ENCODE measurements at places on chromosomes 3 and 15. TPM values are rescaled to one million over a fixed set of nuclear protein-coding genes. Genes with fewer than 3 reads are reported as not detected.

DNA sequence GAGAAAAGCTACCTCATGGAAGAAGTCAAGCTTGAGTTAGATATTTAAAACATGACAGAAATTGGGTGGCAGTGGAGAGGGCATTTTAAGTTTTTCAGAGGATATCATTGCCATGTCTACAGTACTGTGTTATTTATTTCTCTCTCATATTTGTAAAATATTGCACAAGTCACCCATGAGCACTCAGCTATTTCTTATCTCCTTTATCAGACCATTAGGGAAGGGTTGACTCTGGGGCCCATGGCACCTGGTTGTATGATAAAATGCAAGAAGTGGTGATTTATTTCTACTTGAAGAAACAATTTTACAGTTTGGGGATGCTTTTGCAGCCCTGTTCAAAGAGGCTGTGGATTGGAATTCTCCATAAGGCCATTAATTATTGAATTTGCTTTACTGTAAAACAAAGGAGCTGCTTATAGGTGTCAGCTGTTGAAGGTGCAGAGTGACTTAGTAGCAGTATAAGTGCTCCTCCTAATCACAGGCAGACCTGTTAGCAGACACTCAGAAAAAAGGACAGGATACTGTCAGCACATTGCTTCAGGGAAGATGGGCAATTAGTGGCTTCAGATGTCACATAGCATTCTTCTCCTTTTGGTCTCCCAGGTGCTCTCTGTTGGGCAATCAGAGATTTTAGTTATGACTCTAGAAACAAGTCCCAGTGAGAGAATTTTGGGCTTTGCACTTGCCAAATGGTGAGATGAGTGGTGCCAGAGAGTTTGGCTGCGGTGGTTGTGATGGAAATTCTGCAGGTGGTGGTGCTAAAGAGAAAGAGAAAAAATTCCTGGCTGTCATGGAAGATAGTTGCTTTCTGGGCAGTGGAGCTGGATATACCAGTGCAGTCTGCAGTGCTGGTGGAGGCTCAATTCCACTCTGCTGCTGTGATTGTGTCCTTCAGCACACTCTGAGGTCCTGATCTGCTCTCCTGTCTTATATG, 129.7 kb upstream of the ROPN1 start:
- no peak for DNase-seq

DNA sequence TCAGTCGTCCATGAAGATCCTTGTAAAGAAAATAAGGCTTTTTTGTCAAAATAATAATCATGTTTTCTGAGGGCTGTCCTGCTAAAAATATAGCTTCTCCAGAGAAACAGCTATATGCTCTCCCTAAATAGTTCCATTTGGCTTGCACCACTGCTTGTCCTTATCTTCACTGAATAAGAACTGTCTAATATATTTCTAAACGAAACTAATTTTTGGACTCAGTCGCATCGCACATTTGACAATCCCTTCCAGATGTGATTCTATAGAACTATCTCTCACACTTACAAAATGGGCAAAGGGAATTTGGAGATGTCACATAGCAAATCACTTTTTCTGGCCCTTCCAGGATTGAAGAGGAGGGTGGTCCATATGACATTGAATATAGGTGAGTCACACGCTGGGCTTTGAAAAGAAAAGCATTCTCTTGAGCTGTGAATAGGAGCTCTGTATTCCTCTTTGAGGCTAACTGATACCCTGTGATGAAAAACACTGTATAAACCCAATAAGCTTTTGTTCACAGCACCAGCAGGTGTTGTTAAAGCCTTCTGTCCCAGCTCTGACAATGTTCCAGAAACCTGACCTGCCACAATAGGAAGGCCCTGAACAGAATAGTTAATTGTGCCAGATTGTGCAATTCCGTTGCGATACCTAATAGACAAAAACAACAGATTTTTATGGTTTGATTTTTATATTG, 1144.2 kb downstream of the ROBO2 start:
- no peak for DNase-seq

DNA sequence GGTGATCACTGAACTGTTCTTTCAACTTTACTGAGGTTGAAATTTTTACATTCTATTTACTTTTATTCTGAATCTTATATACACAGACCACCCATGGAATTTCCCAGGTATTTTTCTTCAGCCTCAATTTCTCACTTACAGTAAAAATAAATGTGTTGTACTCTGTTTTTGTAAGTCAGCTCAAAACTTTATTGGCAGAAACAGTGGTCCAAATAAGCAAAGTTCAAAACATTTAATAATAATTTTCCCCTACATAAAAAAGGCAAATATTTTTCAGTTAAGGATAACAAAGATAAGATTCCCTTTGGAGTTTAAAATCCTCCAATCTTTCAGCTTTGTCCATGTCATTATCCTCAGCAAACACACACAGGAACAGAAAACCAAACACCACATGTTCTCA, 738.0 kb downstream of the FHIT start:
- no peak for DNase-seq

DNA sequence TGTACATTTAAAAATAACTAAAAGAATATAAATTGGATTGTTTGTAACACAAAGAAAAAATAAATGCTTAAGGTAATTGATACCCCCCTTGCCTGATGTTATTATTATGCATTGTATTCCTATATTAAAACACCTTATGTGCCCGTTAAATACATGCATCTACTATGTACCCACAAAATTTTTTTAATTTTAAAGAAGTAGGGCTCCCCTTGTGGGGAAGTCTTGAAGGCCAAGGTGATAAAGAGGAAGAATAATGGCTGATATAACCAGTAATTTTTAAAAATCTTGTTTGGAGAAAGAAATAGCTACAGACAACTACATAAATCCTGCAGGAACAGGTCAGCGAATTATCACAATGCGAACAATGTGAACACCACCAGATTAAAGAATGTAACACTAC, 451.7 kb upstream of the ARHGEF26 start:
- DNase-seq: no peak

DNA sequence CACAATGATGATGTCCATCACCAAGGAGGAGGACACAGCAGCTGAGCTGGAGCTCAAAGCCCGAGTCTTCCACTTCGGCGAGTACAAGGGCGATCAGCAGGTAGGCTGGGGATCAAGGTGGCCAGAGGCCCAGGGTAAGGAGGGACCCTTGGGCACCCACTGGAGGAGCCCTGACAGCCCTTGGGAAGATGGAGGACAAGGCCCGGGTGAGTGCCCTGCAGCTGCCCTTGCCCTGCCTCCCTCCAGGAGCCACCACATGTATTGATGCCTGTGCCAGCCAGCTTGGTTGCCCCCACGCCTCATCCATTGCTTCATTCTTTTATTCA, 38.4 kb downstream of the CFAP100 start:
- DNase-seq: no peak

- DNase-seq: no peak
Measured at GRCh38 chr15:36347272-36347858, 232.1 kb upstream of the CDIN1 start.

- no peak for DNase-seq
Measured at GRCh38 chr15:84956199-84956598, 25.5 kb upstream of the PDE8A start.

GRCh38 chr15:99508852-99509251, 56.9 kb upstream of the MEF2A start:
- DNase-seq: no peak

- no peak for DNase-seq
Measured at GRCh38 chr15:87033056-87033455, 953.4 kb downstream of the AGBL1 start.

- no peak for DNase-seq
Measured at GRCh38 chr3:15297608-15298350, 34.6 kb downstream of the SH3BP5 start.

DNA sequence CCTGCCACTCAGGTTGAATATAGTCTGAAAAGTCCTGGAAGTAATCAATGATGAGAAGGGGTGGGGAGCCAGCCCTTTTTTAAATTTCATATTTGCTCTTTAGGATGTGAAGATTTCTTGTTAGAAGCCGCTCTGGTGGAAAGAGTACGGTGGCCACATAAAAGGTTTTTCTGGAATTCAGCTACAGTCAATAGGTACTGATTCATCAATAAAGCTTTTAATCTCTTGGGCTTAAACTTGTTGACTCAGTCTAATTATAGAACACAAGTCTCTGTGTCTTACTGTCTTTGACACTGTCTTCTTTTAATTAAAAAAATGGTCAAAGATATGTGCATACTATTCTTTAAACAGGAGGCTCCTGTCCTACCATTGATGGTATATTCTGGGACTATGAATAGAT, 99.9 kb upstream of the TP63 start:
- DNase-seq: no peak

DNA sequence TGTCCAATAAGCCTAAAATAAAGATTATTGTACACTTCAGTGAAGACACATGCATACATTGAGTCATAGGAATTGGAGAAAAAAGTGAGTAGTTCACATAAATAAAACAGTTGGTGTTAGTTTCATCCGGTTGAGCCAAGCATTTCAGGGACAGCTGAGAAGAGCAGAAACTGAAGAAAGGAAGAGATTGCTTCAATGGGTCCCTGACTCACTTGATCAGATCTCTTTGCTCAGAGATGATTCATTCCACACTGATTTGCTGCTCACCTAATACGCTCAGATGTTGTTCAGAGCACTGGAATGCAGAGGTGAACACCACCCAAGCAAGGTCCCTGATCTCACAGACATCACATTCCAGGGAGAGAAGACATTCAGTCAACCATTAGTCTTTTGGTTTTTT, 93.7 kb downstream of the RAD18 start:
- DNase-seq: peak; percentile 93

DNA sequence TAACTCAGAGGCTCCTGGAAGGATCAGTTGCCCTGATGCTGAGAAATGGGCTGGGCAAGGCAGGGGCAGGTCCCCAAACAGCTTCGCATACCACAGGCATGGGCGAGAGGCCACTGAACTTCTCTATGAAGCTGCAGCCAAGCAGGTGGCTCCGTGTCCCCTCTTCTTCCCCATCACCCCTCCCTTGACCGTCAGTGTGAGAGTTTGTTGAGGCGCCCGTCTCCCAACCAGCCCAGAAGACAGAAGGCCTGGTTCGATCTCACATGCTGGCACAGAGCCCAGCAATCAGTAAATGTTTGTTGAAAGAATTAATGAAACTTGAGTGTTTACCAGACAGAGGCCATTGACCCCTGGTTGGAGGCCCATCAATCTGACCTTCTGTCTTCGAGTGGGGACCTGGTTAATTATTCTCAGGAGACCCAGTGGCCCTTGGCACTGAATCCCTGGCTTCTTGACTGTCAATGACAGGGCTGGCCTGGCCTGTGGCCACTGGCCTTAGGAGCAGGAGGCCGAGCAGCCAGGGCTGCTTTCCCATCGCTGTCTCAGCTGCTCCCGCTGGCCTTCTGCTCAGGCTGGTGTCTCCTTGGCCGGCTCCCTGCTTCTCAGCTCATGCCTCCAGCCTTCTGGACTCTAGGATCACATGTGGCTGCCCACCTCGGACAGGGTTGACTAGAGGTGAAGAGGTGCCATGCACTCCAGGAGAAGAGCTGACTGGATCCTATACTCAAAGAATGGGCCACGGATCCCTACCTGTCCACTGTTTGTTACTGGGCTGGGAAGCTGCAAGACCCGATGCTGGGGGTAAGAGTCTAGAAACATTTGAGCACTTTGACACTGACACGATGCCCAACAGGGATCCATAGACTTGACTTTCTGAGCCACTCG, 113.4 kb downstream of the ASB7 start:
- no peak for DNase-seq

DNA sequence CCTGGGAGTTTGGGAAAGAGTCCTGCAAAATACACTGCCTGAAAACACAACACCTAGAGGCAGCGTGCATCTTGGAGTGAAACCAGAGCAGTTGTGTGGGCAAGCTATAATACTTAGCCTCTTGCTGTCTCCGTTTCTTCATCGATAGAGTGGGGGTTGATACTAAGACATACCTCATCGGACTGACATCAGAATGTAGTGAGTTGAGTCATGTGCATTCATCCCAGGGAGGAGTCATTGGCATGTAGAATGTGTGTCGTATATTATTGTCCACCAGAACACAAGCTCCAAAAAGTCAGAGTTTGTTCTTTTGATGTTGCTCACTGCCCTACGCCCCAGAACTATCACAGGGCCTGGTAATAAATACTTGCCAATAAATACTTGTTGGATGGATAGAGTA, 4.3 kb downstream of the SNTN start:
- peak; percentile 25 for DNase-seq

DNA sequence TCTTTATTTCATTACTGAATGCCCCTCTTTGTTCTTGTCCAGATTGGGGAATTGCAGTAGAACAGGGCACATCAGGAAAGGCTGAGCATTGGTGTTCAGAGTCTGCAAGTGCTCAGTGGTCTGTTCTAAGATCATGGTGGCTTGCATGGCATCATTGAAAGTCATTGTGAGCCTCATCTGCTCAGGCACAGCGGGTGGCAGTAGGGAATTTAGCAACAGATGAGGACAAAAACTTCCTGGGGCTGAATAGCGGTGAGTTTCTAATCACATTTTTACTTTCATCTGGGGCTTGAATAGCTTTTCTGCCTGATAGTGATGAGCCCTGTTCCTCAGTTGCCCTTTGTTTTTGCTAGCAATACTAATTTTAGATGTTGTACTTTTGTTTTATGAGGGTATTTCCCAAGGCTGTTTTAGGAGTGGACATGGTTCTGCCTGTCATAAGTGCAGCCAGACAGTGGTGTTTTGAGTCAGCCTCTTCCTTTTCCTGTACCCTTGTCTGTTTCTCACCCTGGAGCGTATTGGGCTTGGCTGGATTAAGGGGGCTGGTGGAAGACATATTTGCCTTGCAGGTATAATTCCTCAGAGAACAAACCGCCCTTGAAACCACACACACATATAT, 127.2 kb upstream of the IL12A start:
- no peak for DNase-seq

DNA sequence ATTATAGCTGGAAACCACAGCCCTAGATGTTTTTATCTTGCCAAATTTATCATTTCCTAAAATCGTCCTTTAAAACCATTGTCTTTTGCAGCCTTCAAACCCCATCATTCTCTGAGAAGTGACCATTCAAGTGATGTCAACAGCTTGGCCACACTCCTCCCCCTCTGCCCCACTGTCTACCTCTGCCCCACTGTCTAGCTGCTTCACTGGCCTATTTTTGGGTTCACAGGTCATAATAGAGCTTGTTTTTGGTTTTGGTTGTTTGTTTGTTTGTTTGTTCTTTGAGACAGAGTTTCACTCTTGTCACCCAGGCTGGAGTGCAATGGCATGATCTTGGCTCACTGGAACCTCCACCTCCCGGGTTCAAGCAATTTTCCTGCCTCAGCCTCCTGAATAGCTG, 93.2 kb upstream of the IL12A start:
- DNase-seq: no peak

DNA sequence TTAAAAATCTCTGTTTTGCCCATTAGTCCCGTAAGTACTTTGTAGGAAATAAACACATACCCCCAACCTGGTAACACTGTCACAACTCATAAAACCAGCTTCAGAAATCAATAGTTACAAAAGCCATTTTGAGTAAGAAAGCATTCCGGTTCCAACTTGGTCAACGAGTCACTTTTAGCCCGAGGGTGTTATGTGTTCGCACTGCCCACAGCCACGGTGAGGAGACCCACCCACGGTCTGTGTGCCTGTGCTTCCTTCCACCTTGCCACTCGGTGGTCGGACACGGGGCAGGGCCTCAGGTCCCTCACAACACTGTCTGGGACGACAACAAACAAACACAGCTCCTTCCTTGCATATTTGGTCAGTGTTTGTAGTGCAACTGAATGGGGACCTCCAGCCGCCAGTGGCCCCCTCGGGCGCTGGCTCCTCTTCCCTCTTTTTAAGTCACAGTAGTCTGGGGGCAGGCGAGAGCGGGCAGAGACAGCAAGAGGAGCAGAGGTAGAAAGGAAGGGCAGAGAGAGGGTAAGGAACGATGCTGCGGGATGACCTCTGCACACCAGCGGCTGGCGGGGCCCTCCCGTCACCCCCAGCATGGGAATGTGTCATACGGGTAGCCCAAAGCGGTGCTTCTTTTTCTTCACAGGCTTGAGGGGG, 5.2 kb upstream of the MUSTN1 start:
- peak; percentile 31 for DNase-seq

Gene SPRED1
- 32.6 TPM for total RNA-seq

Gene KIF15
- 1.8 TPM for total RNA-seq

Gene PRRT3
- 3.5 TPM for total RNA-seq

Data from osteoblast (primary cell).